Osteoblast (primary cell): ENCODE measurements at places on chromosomes 12 and 14. TPM values are rescaled to one million over a fixed set of nuclear protein-coding genes. Genes with fewer than 3 reads are reported as not detected.

Gene A2M
- 2.2 and 2.9 TPM in 2 replicates for total RNA-seq

Gene DAO
- not detected in 2 replicates for total RNA-seq

Gene TRIAP1
- total RNA-seq: 19.2 and 19.9 TPM in 2 replicates

Gene FOXN4
- total RNA-seq: not detected in 2 replicates

Gene REM2
- 0.29 and 0.36 TPM in 2 replicates for total RNA-seq

Gene XPOT
- total RNA-seq: 208 and 217 TPM in 2 replicates

Gene RPL6
- total RNA-seq: 918 and 946 TPM in 2 replicates

Gene INHBC
- not detected in 2 replicates for total RNA-seq

Gene ZDHHC17
- 42.0 and 50.4 TPM in 2 replicates for total RNA-seq

Gene B3GNT4
- total RNA-seq: not detected in 2 replicates

Gene NTS
- not detected in 2 replicates for total RNA-seq

Gene GLT1D1
- not detected in 2 replicates for total RNA-seq

Gene AJUBA
- 63.9 and 74.9 TPM in 2 replicates for total RNA-seq

Gene KRT2
- total RNA-seq: not detected in 2 replicates

Gene TEX52
- total RNA-seq: not detected in 2 replicates

Gene KDM5A
- total RNA-seq: 62.8 and 75.3 TPM in 2 replicates

Gene WIF1
- under 0.01 TPM in 1 of 2 replicates, not detected in the other for total RNA-seq

Gene AICDA
- not detected in 2 replicates for total RNA-seq

Gene SLCO1C1
- total RNA-seq: 0.36 TPM in 1 of 2 replicates, not detected in the other

Gene MUCL1
- not detected in 2 replicates for total RNA-seq

Gene RPS6KL1
- 0.29 and 0.36 TPM in 2 replicates for total RNA-seq

Gene LBHD2
- not detected in 2 replicates for total RNA-seq

Gene PPP1R13B
- total RNA-seq: 3.3 and 4.4 TPM in 2 replicates

Gene FAM186B
- total RNA-seq: 0.59 and 0.72 TPM in 2 replicates

Gene KRT78
- total RNA-seq: not detected in 2 replicates

Gene TMPRSS12
- not detected in 2 replicates for total RNA-seq

Gene TAS2R10
- 1.1 and 1.8 TPM in 2 replicates for total RNA-seq

Gene PLEKHG3
- total RNA-seq: 2.9 and 5.4 TPM in 2 replicates

Gene B4GALNT1
- 1.1 and 2.9 TPM in 2 replicates for total RNA-seq

Gene NUP37
- total RNA-seq: 24.6 and 25.3 TPM in 2 replicates

Gene RCOR1
- total RNA-seq: 11.6 and 13.3 TPM in 2 replicates

Gene ETFBKMT
- 3.8 and 4.7 TPM in 2 replicates for total RNA-seq

Gene TAS2R30
- 8.3 and 9.7 TPM in 2 replicates for total RNA-seq

Gene PPP1R1A
- 0.36 TPM in 1 of 2 replicates, not detected in the other for total RNA-seq

Gene RNASE2
- total RNA-seq: not detected in 2 replicates

Gene TTC8
- 30.8 and 36.5 TPM in 2 replicates for total RNA-seq

Gene TSPAN8
- total RNA-seq: under 0.01 TPM in 1 of 2 replicates, not detected in the other

Gene ACSM4
- total RNA-seq: not detected in 2 replicates

Gene LHX5
- not detected in 2 replicates for total RNA-seq

Gene PPP1R36
- 0.88 and 1.1 TPM in 2 replicates for total RNA-seq

Gene SLC17A8
- not detected in 2 replicates for total RNA-seq
